Activated CD8-positive, alpha-beta T cell treated with anti-CD3 and anti-CD28 coated beads, Interleukin-2, amount 10 ng/mL, durations not matched to agents 7 days and 5 days (primary cell): ENCODE measurements at places on chromosomes 1 and 21. TPM values are rescaled to one million over a fixed set of nuclear protein-coding genes. Genes with fewer than 3 reads are reported as not detected.

DNA sequence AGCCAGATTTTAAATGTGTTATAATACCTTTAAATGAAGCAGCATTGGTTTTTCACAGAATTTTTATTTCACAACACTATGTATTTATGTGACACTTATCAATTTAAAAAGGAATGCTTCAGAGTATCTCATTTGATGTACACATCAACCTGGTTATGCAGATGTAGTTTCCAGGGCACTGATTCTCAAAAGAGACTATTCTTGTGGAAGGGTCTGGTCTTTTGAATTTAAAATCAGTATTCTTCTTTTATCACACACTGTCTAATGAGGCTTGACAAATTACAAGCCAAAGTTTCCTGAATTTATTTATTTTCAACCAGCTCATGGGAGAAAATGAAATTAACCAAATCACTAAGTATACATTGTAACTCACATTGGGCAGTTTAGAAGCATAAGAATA is 87.4 kb downstream of the NTPCR start:
- no peak for DNase-seq

The SLC9C2 gene
- total RNA-seq, result not detected

DNA sequence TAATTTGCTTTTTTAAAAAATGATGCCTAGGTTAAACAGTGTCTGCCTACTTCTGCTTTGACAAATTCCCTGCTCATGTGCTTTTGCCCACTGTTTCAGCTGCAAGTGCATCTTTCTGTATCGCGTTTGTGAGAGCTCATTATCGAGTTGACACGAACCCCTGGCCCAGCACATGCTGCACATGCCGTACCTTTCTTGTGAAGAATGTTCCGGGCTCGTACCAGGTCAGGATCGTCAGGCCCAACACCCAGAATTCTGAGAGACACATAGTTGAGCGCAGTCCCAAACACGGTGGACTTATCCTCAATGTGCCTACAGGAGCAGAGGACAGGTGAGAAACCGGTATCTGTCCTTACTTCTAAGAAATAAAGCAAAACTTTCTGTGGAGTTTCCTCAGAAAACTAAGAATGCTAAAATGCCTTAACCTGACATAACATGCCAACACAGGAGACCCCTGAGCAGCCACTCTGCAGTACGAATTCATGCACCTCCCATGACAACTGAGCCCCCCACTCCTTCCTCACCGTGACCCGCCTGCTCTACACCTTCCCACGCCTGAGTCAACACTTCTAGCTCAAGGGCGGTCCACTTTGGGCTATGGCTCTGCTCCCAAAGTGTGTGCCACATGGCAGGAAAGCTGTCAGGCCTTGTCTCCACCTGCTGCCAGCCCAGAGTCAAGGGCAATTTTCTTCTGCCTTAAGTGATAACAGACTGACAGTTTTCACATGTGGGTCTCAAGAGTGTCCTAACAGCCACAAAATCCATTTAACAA is 6.7 kb downstream of the LSS start:
- DNase-seq, result no peak

DNA sequence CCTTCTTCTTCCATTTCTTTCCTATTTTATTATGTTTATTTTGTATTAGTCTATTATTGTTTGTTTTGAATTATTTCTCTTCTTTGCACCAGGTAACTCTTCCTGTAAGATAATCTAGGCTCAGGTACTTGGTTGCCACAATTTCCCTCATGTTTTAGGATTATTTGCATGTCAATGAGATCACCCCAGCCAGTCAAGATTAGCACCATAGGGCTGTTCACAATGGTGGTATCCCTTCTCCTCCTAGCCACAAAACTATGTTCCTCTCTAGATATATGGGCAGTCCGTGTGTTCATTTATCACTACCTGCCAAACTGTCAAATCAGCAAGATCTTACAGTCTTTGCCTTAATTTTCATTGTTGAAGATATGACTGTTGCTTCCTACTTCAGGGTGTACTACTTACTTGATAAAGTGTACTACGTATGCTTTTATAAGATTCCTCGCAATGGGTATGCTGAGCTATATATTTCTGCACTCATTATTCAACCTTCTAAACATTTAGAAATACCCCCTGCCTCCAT is 1536.2 kb downstream of the PLA2G4A start:
- no peak for DNase-seq

The VHLL gene
- total RNA-seq, result not detected

DNA sequence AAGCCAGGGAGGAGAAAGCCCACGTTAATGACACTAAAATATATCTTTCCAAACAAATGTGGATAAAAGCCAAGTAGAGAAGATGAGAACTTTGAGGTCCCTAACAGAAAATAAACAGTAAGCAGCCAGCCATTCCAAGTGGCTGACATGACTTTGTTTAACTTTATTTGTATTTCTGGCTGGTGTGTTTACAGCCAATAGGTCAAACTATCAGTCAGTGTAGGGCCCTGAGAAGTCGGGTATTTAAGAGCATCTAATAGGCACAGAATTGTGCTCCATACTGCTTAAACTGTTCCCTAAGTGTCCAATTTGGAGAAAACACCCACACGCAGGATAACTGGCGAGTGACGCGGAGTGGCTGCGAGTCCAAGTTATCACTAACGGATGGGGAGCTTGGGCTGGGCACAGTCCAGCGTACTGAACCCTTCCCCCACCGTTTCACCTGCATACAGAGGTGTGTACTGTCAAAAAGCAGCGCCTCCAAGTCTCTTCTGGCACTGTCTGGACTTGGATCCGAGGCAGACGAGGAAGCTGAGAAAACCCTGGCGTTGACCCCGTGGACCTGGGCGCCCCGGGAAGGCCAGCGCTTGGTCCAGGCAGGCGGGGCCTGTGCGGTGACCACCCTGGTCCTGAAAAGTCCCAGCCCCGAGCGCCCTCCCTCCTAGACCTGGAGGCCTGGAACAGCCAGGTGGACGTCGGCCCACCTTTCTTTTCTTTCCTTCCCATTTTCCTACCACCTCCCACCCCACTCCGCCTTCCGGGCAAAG is 662 bp upstream of the LGALS8 start:
- DNase-seq, result no peak

DNA sequence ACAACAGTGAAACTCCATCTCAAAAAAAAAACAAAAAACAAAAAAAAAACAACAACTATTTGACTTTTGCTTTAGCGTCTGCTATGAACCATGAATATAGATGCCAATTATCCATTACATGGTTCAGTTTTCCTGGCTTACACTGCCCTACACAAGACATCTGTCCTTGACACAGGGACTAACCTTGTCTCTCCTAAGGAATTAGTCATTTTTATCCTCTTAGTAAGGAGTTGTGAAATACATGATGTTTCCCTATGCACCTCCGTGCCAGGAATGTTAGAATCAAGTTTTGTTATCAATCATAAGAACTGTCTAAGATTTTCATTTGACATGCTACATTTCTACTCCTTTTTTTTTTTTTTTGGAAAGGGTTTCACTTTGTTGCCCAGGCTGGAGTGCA is 241.8 kb downstream of the KIF26B start:
- DNase-seq, result no peak

The FCN3 gene
- not detected for total RNA-seq

The CFHR2 gene
- not detected for total RNA-seq

DNA sequence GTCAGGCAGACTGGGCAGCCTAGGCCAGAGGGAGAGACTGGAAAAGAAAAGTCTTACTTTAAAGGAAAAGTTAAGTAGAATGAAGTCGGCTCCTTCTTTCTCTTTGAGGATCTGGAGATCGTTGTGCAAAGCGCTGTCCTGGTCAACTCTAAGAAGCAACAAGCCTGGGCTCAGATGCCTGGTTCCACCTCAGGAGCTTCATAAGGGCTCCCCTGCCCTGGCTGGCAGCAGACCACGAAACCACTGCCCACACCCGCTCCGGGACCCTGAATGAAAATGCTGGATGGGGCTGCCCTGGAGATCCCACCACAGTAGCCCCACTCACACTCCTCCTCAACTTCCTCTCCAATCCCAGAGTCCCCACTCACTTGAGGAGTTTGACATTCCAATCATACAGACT is 6.4 kb downstream of the UBE2Q1 start:
- DNase-seq, result no peak

GRCh38 chr1:17649371-17650106 is 105.6 kb upstream of the ACTL8 start:
- no peak for DNase-seq

DNA sequence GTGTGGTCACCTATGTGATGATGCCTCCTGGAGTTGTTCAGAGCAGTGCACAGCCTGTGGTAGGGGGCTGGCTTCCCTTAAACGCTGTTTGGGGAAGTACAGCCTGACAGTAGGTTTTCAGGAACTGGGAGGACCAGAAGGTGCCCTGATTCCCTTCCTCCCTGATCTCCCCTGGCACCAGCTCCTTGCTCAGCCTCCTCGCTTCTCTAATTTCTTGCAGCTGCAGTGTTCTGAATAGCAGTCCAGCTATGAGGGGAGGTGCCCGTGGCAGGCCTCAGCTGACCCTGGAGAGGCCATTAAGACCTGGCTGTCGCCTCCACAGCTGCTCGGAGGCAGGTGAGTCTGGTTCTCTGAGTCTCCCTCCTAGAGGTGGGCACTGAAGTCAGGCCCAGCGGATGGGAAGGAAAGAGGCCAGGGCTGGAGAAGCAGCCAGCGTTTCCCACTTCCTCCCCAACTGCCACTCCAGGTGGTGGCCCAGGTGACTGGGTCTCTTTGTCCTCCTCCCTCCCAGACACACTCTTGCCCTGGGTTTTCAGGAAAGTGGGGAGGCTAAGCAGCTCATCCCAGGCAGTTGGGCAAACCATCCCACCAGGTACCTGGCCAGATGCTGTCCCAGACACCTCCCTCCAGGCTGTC is 52.0 kb upstream of the RPL11 start:
- no peak for DNase-seq

- peak; percentile 47 for DNase-seq
These were observed 56.8 kb upstream of the LYST start for GRCh38 chr1:235923466-235924021.

The OR2L5 gene
- total RNA-seq, result not detected

DNA sequence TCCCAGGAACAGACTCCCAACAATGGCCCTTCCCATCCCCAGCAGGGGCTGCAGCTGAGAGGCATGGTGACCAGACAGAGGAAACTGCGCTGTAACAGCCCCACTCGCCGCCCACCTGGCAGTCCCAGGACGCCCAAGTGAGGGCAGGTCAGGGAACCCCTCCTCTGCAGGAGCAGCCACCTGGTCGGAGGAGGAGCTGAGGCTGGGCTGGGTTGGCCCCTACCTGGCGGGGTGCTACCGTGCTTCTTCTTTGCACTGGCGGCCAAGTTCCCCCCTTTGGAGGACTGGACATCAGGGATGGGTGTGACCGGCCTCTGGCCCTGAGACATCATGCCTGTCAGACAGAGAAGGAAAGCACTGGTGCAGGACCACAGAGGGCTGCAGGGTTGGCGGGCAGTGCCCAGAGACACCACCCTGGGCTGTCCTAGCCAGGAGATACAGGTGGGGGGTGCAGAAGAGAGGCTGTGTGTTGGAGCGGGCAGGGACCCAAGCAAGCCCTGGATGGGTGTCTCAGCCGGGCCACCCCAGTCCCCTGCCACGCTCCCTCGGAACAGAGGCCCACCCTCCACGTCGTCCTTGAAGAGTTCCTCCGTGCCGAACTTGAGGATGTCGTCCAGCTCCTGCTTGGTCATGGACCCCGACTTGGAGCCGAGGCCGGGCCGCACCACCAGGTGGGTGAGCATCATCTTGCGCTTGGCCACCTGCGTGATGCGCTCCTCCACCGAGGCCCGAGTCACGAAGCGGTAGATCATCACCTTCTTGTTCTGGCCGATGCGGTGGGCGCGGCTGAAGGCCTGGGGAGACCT is 51.6 kb downstream of the CHD5 start:
- no peak for DNase-seq

GRCh38 chr1:239282411-239282810 is 104.0 kb upstream of the CHRM3 start:
- no peak for DNase-seq

- DNase-seq, result no peak
These were observed 183.1 kb upstream of the IVNS1ABP start for GRCh38 chr1:185500001-185500626.

The BCL2L15 gene
- total RNA-seq, result 1.0 TPM

DNA sequence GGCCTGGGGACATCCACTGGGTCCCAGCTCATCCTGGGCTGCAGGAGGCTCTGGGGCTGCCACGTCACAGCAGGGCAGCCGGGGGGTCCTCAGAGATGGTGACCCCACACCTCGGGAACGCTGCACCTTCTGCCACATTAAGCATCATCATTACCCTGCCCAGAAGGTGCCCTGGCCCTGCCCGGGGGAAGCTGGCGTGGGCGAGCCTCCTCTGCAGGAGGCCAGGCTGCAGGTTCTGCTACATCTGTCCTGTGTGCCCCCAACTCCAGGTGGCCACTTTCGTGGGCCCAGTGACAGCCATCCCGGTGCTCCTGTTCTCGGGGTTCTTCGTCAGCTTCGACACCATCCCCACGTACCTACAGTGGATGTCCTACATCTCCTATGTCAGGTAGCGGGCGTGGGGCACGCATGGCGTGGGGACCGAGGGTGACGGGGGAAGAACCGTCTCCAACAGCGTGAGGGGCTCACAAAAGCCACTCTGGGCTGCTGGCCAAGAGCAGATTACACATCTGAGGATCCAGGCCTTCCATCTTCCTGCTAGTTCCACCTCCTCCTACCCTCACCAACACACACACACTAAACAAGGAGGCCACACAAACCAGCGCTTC is 20.8 kb downstream of the TFF3 start:
- no peak for DNase-seq

DNA sequence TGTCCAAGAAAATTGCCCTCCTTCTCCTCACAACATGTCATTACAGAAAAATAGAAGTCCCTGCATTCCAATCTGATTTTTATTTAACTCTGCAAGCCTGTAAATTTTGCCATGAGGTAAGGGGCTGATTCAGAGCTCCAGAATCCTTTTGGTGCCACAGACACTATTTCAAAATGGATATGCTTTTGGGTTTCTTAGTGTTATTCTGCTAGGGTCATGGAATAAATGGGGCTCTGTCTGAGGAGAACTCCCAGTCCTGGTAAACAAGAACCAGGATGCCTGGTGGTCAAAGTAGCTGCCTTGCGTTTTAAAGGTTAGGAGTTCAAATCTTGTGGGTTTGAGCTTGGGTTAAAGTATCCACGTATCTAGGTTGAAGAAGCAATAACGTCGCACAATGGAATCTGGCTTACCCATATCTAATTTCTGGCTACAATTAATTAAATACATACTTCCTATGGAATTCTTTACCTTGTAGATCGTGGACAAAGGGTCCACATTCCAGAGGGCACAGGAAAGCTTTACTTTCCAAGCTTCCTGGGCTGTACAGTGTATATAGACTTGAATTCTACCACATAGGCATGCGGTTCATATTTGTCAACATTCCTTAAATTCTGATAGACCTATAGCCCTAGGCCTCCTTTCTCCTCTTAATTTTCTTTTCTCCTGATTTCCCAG is 98.0 kb upstream of the CDC42BPA start:
- DNase-seq, result no peak
